Stimulated activated CD4-positive, alpha-beta T cell treated with anti-CD3 and anti-CD28 coated beads, Interleukin-1b, Interleukin-23, amount 100 ng/mL, for 1 hour (primary cell): ENCODE measurements at places on chromosomes 16 and 17.

DNA sequence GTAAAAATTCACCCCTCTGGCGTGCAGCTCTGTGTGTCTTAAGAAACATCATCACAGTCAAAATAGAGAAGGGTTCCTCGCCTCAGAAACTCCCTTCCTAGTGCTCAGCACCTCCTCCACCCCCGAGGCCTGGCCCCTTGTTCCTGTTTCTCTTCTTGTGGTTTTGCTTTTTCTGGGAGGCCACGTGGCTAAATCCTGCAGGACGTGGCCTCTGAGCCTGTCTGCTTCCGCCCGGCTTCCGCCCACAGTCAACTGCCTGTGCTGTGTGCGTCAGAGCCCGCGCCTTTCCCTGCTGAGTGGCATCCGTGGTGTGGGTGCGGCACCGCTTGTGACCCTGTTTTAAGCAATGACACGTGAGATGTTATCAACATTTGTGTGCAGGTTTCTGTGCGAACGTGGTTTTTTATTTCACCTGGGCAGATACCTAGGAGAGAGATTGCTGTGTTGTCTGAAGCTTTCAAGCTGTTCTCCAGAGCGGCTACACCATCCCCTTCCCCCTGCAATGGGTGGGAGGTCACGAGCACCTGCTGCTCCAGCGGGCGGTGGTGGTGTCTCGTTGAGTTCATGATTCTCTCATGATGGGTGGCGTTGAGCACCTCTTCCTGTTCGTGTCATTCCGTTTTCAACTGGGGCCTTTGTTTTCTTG lies 21.7 kb downstream of the ACSF3 start:
- DNase-seq, result peak; percentile 65

DNA sequence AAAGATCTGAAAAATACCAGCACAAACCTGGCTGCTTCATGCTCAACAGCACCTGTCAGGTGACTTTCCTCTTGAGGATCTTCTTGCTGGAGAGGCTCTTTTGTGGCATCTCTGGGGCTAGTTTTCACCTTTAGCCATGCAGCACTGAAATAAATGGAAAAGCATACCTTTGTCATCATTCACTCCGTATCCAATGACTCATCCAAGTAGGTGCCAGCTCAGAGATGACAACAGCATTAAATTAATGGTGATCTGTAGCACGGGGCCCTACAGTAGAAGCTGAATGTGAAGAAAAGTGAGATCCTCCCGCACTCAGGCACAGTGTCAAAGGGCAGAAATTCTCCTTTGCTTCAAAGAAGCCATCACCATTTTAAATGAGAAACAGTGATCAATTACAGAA lies 32.2 kb downstream of the KIAA0753 start:
- DNase-seq, result no peak

GRCh38 chr17:8857919-8858318 lies 9.6 kb downstream of the PIK3R6 start:
- DNase-seq, result no peak

GRCh38 chr17:61635913-61636432 lies 45.0 kb upstream of the NACA2 start:
- DNase-seq, result no peak

- no peak for DNase-seq
Measured at GRCh38 chr17:65696739-65697394, 135.4 kb upstream of the AXIN2 start.

GRCh38 chr17:37557482-37557881 lies 51.7 kb downstream of the SYNRG start:
- DNase-seq, result no peak

DNA sequence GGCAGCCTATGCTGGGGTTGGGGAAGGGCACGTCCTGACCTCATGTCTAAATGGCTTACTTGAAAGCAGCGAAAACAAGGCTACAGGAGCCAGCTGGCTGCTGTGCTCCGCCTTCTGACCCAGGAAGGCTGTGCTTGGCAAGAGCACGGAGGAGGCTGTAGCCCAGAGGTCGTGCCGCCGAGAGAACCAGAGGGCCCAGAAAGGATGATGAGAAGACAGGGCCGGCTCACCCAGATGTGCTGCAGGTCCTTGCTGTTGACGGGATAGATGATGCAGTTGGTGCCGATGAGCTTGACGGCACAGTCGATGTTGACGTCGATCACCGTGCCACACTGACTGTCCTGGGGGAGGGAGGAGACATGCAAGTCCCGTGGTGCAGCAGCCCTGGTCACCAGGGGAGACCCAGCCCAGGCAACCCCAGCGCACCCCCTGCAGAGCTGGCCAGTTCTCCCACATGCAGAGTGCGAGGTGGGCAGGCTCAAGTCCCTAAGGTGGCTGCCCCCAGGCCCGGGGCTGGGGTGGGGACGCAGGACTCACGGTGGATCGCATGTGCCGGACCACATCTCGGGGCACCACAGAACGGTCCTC lies 20.7 kb downstream of the SPHK1 start:
- no peak for DNase-seq

GRCh38 chr16:27181019-27181790 lies 22.1 kb upstream of the KDM8 start:
- no peak for DNase-seq

DNA sequence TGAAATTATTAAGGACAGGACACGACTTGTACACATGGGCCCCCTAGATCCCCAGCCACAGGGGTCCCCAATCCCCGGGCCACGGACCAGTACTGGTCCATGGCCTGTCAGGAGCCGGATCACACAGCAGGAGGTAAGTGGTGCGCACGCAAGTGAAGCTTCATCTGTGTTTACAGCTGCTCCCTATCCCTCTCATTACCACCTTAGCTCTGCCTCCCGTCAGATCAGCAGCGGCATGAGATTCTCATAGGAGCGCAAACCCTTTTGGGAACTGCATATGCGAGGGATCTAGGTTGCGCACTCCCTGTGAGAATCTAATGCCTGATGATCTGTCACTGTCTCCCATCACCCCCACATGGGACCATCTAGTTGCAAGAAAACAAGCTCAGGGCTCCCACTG lies 137.8 kb upstream of the ZFHX3 start:
- no peak for DNase-seq

DNA sequence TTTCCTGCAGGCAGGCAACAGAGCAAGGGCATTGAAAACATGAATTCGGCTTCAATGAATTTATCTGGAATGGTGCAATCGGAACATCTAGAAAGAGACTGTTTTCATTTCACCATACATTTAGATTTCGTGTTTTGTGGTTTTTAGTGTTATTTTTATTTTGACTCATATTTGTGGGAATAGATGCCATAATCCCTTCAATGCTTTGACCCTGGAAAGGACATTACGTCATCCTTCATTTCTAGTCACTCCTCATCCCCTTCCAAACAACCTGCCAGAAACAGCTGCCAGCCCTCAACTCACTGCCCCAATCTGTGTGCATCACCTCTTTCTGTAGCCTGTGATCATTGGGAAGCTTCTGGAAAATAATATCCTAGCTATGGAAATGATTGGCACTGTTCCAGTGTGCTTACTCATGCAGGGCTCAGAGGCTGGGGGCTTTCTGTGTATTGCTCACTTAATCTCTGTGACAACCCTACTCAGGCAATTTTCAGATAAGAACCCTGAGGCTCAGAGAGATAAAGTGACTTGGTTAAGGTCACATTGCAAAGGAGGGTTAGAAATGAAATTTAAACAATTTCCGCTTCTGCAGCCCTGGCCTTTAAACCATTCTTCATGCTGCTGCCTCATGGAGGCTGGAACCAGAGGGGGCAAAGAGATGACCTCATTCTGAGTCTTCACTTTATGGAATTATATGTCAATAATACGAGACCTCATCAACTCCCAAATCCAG lies 9.5 kb upstream of the KSR1 start:
- no peak for DNase-seq
